ENCODE measurements at places on chromosomes 5 and 9.

GRCh38 chr5:130795037-130795436 lies 370.0 kb downstream of the HINT1 start:
- DNase-seq = no peak

- no peak for DNase-seq
Measured at GRCh38 chr9:14525856-14526255, 167.4 kb downstream of the ZDHHC21 start.

GRCh38 chr5:9415091-9415490 lies 130.8 kb downstream of the SEMA5A start:
- DNase-seq = no peak

DNA sequence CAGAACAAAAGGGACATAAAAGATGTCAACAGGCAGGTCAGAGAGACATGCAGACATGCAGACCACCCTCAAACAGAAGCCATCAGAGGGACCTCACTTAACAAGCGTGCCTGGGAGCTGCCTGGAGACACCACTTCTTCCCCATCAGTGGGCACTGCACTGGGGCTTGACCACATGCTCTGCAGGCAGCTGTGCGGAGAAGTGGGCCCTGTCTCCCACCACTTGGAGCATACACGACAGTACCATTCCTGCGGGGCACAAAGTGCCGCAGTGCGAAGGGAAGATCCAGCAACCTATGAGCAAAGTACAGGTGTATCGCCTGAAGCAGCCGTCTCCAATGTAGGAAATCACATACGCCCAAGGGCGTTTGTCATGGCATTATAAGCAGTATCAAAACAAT lies 150.5 kb upstream of the FOXD4L5 start:
- DNase-seq = no peak

DNA sequence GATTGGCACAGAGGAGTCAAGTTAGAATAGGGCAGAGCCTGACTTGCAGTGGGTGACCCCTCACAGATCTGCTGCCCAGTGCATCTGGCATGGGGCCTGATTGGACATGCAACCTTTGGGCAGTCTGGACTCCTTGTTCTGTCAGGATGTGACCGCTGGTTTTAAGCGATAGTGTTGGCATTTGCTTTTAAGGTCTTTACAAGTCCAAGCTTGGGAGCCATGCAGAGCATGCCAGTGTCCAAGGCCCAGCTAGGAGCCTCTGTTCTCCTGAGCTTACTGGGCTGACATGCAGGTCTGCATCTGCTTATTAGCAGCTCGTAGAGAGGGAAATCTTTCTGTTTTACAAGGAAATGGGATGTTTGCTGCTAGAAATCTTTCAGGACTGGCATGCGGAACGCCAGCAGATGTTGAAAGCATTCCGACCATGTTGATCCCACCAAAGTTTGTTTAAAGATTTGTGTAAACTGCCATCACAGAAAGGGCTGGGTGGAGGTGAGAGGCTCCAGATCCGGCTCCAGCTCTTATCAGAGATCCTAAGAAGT lies 27.5 kb downstream of the GADD45G start:
- no peak for DNase-seq

All from T-cell (primary cell).